ENCODE measurements at places on chromosomes 1 and 21.

GRCh38 chr1:11281518-11282331 is 8.7 kb downstream of the UBIAD1 start:
- DNase-seq: no peak

DNA sequence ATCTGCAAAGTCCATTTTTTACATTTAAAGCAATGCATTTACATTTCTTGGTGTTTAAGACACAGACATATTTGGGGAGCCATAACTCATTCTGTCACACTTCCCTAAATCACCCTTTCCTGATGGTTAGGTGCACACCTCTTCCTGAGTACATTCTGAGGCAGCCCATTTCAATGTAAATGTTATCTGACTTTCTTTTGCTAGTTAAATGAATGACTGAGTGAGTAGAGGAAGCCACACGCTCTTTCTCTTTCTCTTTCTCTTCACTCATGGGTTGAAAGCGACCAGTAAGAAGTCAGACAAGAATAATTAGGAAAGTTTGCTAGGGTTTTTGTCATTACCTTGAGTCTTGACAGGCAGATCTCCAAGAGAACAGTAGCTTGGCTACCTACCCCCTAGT is 143.1 kb downstream of the S1PR1 start:
- no peak for DNase-seq

- DNase-seq: peak; percentile 61
Measured at GRCh38 chr21:37224861-37225839, 42.0 kb downstream of the VPS26C start.

DNA sequence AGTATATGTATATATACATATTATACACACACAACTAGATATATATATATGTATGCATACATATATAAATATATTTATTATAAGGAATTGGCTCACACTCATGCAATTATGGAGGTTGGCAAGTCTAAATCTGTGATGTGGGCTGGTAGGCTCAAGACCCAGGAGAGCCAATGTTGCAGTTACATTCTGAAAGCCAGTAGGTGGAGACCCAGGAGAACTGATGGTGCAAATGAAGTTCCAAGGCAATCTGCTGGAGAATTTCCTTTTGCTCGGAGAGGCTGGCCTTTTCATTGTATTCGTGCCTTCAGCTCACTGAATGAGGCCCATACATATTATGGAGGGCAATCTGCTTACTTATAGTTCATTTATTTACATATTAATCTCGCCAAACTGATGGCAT is 9.4 kb downstream of the IVL start:
- peak; percentile 50 for DNase-seq

DNA sequence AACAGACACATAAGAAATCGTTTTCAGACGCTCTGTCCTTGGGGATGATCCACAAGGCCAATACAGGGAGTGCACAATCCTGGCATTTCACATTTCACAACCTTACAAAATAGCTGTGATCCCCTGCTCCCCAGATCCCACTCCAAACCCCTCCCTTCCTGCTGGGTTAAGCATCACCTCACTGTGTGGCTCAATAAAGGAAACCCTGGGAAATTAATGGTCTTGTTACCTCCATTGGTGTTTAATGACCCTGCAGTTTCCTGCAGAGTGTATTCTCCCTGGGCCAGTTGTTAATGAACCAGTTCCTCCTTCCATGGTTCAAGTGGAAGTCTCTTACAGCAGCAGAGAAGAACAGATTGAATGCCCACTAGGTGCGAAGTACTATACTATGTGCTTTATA is 334.7 kb downstream of the OMA1 start:
- DNase-seq: no peak

DNA sequence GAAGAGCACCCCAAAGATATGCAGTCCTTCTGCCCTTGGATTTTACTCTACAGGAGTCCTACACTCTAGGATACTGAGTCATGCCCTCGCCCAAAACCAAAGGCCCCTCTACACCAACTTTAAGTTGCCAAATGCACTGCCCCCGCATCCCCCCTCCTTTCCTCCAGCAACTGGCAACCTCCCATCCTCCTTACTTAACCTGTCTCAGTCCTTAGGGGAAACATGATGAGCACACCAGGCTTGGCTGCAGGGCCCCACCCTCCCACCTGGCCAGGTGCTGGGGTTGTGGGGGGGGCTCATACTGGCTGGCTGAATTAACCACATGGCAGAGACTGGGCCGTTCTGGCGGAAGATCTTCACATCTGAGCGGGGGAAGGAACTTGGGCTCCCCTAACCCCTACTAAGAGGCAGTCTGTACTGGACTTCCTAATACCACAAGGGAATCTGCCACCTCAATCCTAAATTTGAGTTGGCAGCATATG is 1.2 kb downstream of the HDGF start:
- peak; percentile 74 for DNase-seq

- peak; percentile 71 for DNase-seq
Measured at GRCh38 chr1:155085504-155086127, 7.0 kb downstream of the EFNA3 start.

- DNase-seq: no peak
Measured at GRCh38 chr1:89557956-89558355, 33.3 kb downstream of the LRRC8B start.

DNA sequence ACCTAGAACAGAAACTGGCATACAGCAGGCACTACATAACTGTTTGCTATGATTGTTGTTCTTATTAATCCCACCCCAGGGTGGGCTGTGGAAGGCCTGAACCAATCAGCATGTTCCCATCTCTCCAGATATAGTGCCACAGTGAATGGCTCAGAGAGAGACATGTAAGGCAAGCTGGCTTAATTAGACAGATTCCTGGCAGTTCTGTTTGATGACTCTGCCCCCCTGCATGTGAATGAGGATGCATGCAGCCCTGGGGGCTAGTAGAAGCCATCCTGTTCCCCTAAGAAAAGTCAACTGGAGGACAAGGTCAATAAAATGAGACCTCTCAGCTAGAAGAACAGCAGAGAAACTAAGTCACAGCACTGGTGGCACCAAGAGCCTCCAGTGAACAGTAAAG is 130.3 kb downstream of the GLIS1 start:
- no peak for DNase-seq

GRCh38 chr1:101474039-101474665 is 237.3 kb downstream of the S1PR1 start:
- peak; percentile 72 for DNase-seq

DNA sequence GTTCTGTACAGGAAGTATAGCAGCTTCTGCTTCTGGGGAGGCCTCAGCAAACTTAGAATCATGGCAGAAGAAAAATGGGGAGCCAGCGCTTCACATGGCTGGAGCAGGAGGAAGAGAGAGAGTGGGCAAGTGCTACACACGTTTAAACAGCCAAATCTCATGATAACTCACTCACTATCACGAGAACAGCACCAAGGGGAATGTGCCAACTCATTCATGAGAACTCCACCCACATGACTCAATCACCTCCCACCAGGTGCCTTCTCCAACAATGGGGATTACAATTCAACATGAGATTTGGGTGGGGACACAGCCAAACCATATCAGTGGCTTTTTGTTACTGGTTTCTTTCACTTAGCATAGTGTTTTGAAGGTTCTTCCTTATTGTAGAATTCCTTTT is 138.6 kb downstream of the SYT14 start:
- peak; percentile 2 for DNase-seq

DNA sequence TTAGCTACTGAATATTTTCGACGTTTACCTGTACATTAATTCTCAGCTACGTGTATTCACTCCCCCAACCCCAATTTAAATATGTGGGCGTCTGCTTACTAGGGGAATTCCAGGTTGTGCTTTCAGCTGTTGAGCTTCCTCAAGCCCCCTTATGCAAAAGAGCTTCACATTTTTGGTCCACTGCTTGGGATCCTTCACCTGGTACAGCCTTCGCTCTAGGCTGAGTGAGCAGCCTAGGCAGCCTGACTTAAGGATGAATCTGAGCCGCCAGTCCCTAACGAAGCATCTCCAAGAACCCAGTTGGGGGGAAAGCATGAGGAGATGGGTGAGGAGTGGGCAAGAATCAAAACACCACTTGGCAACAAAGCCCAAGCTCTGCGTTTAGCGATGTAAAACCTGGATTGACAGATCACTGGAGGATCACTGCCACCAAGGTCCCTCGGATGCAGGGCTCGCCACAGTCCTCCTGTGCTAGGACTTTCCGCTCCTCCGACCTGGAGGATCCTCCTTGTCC is 674 bp downstream of the BCL10 start:
- DNase-seq: no peak

GRCh38 chr1:6519491-6519934 is 28.0 kb upstream of the PLEKHG5 start:
- no peak for DNase-seq

DNA sequence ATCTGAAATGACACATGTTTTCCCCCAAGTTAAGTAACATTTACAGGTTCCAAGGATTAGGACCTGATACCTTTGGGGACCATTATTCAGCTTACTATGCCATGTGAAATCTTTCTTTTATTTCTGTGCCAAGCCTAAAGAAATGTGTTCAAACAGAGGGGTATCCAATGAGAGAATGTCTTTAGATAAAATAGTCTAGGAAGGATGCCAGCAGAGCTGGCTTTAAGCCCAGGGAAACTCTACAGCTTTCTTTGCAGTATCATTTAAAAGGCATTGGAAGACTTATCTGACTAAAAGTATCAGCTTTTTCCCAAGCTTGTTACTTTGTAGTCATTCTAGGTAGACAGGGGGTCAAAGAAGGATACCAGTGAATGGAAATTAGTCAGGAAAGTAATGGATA is 860.4 kb downstream of the PLA2G4A start:
- DNase-seq: no peak

DNA sequence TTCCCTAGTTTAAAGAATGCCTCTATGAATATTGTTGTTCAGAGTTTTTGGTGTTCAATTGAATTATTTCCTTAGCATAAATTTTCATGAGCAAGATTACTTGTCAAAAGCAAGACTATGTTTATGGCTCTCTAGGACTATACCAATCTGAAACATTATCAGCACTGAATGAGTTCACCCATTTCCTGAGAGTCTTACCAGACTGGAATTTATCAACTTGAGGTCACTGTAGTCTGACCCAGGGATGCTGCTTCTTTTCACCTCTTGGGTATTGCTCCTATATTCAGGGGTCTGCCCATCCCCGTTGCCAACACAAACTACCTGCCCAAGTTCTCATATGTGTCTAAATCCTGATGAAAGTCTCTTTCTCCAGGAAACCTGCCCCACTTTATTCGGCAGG is 42.6 kb downstream of the OPTC start:
- DNase-seq: no peak

GRCh38 chr1:202965422-202965821 is 1.6 kb downstream of the CYB5R1 start:
- no peak for DNase-seq

GRCh38 chr1:117644696-117645311 is 39.0 kb downstream of the TENT5C start:
- DNase-seq: peak; percentile 91

- peak; percentile 84 for DNase-seq
Measured at GRCh38 chr1:22976461-22977243, 4.0 kb upstream of the LACTBL1 start.

DNA sequence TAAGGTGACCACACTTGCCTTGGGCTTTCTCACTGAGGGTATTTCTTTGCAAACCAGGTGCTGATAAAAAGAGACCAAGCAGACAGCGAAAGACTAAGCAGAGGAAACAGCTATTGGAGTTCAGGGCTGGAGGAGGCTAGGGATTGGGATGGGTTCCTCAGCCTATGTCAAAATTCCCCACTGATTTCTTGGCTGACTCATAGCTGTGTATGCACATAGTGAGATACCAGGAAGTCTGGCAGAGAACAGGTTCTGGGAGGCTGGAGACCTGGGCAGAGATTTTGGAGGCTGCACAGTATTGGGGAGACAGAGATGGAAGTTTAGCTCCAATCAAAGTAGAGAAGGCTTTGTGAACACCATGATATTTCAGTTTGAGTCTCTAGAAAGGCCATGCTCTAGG is 25.3 kb downstream of the YARS1 start:
- DNase-seq: no peak

GRCh38 chr21:46442938-46443337 is 15.8 kb upstream of the DIP2A start:
- peak; percentile 54 for DNase-seq

GRCh38 chr1:14969006-14969405 is 184.5 kb upstream of the TMEM51 start:
- DNase-seq: no peak

- DNase-seq: no peak
Measured at GRCh38 chr1:184212649-184213314, 161.3 kb downstream of the TSEN15 start.

GRCh38 chr1:7408771-7409150 is 362.3 kb upstream of the VAMP3 start:
- DNase-seq: no peak

DNA sequence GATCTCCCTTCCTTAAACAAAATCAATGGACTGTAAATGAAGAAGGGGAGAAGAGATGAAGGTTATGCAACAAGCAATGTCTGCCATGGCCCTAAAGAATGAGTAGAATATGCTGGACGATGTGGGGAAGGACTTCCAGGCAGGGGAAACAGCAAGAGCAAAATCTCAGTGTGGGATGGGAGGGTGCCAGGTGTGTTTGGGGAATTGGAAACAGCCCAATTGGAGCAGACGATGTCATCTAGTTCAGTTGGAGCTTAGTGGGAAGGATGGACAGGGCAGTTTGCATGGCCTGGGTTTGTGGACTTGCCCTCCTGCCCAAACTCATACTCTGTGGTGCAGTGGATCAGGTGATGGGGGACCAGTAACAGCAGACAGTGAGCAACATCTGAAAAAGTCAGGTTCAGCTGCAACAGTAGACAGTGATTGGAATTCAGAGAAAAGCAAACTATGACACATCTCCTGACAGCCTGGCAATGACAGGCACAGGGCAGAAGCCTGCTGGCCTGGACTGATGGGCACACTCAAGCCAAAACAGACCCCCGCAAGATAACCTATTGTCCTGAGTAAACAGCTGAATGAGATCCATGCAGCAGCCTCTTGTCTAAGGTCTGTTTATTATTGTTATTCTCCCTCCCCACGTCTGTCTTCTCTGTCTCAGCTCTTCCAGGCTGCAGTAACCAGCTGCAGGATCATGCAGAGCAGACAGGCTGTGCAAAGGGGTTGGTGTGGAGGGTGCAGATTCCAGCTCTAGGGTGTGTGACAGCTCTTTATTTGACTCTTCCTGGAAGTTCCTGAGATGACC is 50.5 kb upstream of the PRELP start:
- no peak for DNase-seq

DNA sequence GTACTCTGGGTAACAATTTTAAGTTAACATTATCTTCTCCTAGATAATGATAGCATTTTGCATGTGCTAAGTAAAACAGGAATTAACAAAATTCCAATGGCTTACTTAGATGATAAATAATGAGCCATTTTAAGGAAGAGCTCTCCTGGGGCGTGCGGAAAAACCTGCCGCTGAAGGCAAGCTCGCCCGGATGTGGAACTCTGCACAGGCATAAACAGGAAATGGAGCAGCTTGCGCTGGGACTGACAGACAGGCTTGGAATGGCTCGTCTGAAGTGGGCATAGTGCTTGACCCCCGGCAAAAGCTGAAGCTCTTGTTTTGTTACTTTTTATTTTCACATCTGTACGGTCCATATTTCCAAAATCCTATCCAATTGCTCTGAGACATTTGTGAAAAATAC is 169.2 kb downstream of the ZNF281 start:
- DNase-seq: no peak

GRCh38 chr1:33874636-33875035 is 10.8 kb downstream of the HMGB4 start:
- no peak for DNase-seq

- DNase-seq: no peak
Measured at GRCh38 chr1:6497215-6497866, 5.9 kb upstream of the PLEKHG5 start.

GRCh38 chr1:46062651-46063319 is 69.6 kb downstream of the PIK3R3 start:
- DNase-seq: no peak
